Trophoblast cell (in vitro differentiated cells and primary cell): ENCODE measurements at places on chromosomes 12 and 14.

- H3K27me3 ChIP-seq = no peaks in the 10 kb centered on the region
- no peaks in the 10 kb centered on the region for H3K36me3 ChIP-seq
- peaks cover 2% of the 10 kb centered on the region for H3K4me1 ChIP-seq
- DNase-seq = no peak
These were observed 97.2 kb downstream of the MGAT4C start for GRCh38 chr12:86158956-86159355.

GRCh38 chr12:17372508-17372907 lies 717.5 kb downstream of the RERGL start:
- no peaks in the 10 kb centered on the region for H3K4me1 ChIP-seq
- DNase-seq = no peak
- H3K27ac ChIP-seq = no peak overlapping the region

DNA sequence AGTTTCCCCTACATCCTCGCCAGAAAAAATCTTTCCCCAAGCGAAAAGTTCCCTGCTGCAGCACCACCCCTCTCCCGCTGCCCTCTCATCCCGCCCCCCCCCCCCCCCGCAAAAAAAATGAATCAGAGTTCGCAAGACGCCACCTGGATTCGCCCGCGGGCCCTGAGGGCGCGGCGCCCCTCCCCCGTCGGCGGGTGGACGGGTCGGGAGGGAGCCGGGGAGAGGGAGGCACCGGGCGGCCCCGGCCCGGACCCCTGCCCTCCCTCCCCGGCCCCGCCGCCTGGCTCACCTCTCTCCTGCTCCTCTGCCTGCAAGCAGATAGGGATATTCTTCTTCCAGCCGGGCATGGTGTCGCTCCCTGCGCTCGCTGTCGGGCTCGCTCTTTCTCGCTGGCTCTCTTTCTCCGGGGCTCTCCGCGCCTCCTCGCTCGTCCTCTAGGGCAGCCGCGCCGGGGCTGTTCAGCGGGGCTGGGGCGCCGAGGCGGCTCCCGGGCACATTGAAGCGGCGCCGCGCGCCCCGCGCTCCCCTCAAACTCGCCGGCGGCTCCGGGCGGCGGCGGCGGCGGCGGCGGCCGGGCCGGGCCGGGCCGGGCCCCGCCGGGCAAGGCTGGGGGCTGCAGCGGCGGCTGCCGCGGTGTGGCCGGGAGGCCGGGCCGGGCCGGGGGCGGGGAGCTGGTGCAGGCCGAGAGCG lies 200.3 kb upstream of the CAND1 start:
- no peaks in the 10 kb centered on the region for H3K36me3 ChIP-seq
- H3K4me3 ChIP-seq = peak overlapping the region; percentile 87
- peaks cover 7% of the 10 kb centered on the region for H3K4me1 ChIP-seq
- peak; percentile 83 for DNase-seq
- H3K27ac ChIP-seq = peak overlapping the region; percentile 89

GRCh38 chr12:14681190-14681589 lies 15.2 kb downstream of the GUCY2C start:
- H3K4me1 ChIP-seq = no peaks in the 10 kb centered on the region
- H3K27ac ChIP-seq = no peak overlapping the region
- H3K27me3 ChIP-seq = no peaks in the 10 kb centered on the region
- DNase-seq = no peak
- no peak overlapping the region for H3K4me3 ChIP-seq

- H3K27ac ChIP-seq = no peak overlapping the region
- H3K27me3 ChIP-seq = no peaks in the 10 kb centered on the region
- no peak overlapping the region for H3K4me3 ChIP-seq
- H3K36me3 ChIP-seq = no peaks in the 10 kb centered on the region
- peaks cover 19% of the 10 kb centered on the region for H3K4me1 ChIP-seq
These were observed 51.7 kb downstream of the SLC25A47 start for GRCh38 chr14:100374876-100375265.

- no peaks in the 10 kb centered on the region for H3K4me1 ChIP-seq
- DNase-seq = peak; percentile 84
- H3K4me3 ChIP-seq = no peak overlapping the region
- H3K27me3 ChIP-seq = no peaks in the 10 kb centered on the region
- peaks cover 8% of the 10 kb centered on the region for H3K36me3 ChIP-seq
These were observed 1.6 kb downstream of the ZFC3H1 start for GRCh38 chr12:71661977-71662530.

- no peaks in the 10 kb centered on the region for H3K36me3 ChIP-seq
- no peak for DNase-seq
These were observed 230.2 kb downstream of the VRK1 start for GRCh38 chr14:97027256-97027999.

- H3K27me3 ChIP-seq = no peaks in the 10 kb centered on the region
- H3K36me3 ChIP-seq = peaks cover 66% of the 10 kb centered on the region
- H3K4me1 ChIP-seq = peaks cover under 1% of the 10 kb centered on the region
- H3K27ac ChIP-seq = no peak overlapping the region
These were observed 5.5 kb upstream of the PFDN5 start for GRCh38 chr12:53289891-53290290.

DNA sequence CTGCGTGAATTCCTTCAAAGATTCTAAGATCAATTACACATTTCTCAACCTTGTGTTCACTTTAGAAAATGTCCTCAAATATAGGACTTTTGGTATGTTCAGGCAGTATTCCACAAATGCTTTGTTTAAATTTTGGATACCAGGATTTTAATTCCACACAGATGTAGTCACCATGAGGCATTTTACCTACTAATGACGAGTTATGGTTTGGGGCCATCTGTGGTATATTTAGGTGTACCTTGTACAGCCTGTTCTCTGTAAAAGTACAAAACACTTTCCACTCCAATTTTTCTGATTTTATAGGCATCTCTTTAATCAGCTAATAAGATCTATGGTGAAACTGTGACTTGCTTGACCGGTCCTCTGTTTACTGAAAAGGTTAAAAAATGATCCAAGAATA lies 275.7 kb upstream of the PRICKLE1 start:
- no peaks in the 10 kb centered on the region for H3K27me3 ChIP-seq
- H3K36me3 ChIP-seq = no peaks in the 10 kb centered on the region
- no peak overlapping the region for H3K27ac ChIP-seq
- peak; percentile 15 for DNase-seq
- H3K4me1 ChIP-seq = no peaks in the 10 kb centered on the region

DNA sequence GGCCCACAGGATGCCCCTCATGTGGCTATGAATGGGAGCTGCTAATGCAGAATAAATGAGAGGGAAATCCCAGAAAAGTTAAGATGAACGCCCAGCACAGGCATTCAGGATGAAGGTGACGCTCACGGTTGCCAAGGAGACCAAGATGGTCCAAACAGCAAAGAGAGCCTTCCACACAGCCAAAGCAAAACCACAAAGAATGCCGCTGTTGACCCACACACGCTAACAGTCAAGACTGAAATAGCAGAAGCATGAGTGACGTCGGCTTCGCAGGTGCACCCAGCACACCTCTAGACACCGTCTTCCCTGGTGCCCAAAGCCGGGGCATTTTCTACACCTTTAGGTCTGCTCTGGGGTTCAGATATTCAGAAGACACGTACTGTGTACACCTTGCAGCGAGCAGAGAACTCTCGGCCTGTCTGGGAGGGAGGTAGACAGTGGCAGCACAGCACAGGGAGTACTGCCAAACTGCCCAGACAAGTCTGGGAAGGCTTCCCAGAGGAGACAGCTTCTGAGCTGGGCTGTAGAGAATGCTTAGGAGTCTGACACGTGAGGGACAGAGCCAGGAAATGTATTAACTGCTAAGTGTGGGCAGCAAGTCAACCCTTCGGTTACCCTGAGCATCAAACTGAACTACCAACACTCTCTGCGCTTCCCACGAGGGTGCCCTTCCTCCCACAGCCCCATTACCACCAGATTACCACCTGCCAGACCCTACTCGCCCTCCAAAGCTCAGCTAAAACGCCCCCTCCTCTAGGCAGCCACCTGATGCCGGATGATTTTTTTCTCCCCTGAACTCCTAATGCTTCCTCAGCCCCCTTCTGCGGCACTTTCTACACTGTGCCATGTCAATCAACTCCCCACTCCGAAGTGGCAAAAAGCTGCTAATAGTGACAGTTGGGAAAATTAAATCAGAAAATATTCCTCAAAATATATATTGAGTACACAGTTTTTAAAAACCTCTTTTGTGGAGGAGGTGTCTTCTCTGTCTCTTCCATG lies 50.1 kb downstream of the CCDC88C start:
- H3K4me1 ChIP-seq = peaks cover 8% of the 10 kb centered on the region
- peak; percentile 94 for DNase-seq
- H3K27me3 ChIP-seq = no peaks in the 10 kb centered on the region

DNA sequence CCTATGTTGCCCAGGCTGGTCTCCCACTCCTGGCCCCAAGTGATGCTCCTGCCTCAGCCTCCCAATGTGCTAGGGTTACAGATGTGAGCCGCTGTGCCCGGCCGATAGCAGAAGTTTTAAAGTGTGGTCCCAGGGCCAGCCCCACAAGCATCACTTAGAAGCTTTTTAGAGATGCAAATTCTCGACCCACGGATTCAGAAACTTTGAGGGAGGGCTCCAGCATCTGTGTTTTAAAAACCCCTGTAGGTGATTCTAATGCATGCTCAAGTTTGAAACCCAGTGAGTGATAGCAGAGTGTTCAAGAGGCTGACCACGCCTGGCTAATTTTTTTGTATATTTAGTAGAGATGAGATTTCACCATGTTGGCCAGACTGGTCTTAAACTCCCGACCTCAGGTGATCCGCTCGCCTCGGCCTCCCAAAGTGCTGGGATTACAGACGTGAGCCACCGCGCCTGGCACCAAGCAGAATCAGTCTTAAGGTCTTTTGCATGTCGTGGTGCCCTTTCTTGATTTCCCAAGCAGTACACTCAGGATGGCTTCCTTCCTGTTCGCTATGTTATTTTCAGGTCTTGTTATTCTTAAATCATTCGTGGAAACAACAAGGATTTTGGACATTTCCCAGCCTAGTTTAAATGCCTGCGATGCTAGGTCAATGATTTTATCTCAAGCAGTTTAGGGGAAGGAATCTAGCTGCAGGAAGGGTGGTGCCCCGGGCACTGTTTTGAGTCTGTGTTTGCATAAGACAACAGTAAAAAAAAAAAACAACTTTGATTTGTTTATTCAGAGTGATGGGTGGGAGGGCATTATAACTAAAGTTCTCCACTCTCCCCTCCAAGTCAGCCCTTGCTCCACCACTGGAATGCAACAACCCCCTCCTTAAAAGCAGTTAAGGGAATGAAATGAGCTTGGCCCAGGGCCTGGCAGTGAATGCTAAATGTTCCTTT lies 9.2 kb upstream of the RILPL2 start:
- H3K27me3 ChIP-seq = no peaks in the 10 kb centered on the region
- no peak overlapping the region for H3K4me3 ChIP-seq
- DNase-seq = peak; percentile 95

- DNase-seq = no peak
- no peak overlapping the region for H3K27ac ChIP-seq
- no peaks in the 10 kb centered on the region for H3K27me3 ChIP-seq
- no peaks in the 10 kb centered on the region for H3K36me3 ChIP-seq
- no peak overlapping the region for H3K4me3 ChIP-seq
These were observed 13.0 kb downstream of the PAPLN start for GRCh38 chr14:73250317-73250713.

GRCh38 chr12:728781-729180 lies 23.6 kb upstream of the WNK1 start:
- no peak overlapping the region for H3K4me3 ChIP-seq
- peaks cover 3% of the 10 kb centered on the region for H3K4me1 ChIP-seq
- H3K27me3 ChIP-seq = no peaks in the 10 kb centered on the region

DNA sequence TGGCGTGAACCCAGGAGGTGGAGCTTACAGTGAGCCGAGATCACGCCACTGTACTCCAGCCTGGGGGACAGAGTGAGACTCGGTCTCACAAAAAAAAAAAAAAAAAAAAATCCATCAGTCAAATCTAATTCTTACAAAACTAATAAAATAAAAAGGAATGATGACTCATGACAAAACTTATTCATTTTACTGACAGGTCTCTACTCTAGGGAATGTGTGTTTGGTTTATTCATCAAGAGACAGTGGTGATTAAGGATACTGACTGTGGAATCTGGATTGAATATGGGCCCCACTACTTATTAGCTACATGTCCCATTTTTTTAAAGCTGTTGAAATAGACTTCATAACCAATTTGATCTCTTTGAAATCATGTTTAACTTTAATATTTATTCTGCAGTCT lies 29.3 kb upstream of the GAS2L3 start:
- H3K4me1 ChIP-seq = no peaks in the 10 kb centered on the region
- no peaks in the 10 kb centered on the region for H3K27me3 ChIP-seq
- no peak overlapping the region for H3K4me3 ChIP-seq

DNA sequence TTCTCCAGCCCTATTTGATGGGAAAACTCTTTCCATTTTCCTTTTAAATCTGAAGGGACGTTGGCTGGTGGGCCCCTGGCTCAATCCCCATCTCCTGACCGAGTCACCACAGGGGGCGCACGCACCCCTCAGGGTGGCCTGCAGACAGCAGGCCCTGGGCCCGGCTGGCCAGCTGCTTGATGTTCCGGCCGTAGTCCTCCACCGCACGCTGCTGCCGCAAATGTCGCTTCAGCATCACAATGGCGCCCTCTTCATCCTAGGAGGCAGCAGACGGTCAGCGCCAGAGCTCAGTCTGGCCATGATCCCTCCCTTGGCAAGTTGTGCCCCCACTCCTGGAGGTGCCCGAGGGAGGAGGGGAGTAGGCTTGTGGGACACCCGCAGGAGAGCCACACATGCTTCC lies 70.0 kb downstream of the PLEKHG3 start:
- H3K27ac ChIP-seq = no peak overlapping the region
- H3K27me3 ChIP-seq = no peaks in the 10 kb centered on the region
- H3K4me1 ChIP-seq = no peaks in the 10 kb centered on the region
- no peak overlapping the region for H3K4me3 ChIP-seq
- DNase-seq = no peak

DNA sequence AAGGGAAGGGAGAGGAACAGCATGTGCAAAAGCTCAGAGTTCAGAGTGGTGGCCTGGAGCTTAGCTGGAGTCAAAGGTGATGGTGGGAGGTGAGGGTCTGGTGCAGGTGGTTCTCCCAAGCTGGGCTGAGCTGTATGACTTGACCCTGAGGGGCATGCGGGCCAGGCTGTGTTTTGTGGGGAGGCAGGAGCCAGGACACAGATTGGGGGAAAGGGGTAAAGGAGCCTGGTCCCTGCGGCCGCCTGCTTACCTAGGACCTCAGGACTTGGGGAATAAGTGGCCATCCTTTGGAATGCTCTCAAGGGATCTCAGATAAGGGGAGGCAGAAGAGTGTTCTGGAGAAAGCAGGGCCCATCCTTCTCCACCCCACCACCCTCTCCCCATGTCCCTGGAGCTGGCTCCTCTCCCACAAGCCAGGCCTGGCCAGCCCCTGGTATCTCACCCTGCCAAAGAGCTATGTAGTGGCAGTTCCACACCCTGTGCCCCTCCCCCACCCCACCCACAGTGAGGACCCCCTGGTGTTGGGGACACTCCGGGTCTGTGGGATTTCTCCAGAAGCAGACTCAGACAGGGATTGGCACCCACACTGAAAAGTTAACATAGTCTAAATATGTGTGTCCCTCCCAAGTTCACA lies 19.9 kb upstream of the CEP170B start:
- H3K27me3 ChIP-seq = no peaks in the 10 kb centered on the region
- H3K36me3 ChIP-seq = no peaks in the 10 kb centered on the region
- no peak overlapping the region for H3K27ac ChIP-seq
- DNase-seq = no peak
- H3K4me1 ChIP-seq = peaks cover 14% of the 10 kb centered on the region
- H3K4me3 ChIP-seq = no peak overlapping the region

- no peak overlapping the region for H3K4me3 ChIP-seq
- no peaks in the 10 kb centered on the region for H3K27me3 ChIP-seq
- no peak overlapping the region for H3K27ac ChIP-seq
- H3K36me3 ChIP-seq = no peaks in the 10 kb centered on the region
- no peaks in the 10 kb centered on the region for H3K4me1 ChIP-seq
These were observed 10.7 kb downstream of the MOAP1 start for GRCh38 chr14:93173943-93174395.

- no peaks in the 10 kb centered on the region for H3K4me1 ChIP-seq
- DNase-seq = no peak
- no peak overlapping the region for H3K27ac ChIP-seq
- H3K36me3 ChIP-seq = peaks cover 13% of the 10 kb centered on the region
- H3K27me3 ChIP-seq = no peaks in the 10 kb centered on the region
- H3K4me3 ChIP-seq = no peak overlapping the region
These were observed 41.7 kb downstream of the TTLL5 start for GRCh38 chr14:75702616-75703261.
